ENCODE measurements at places on chromosomes 7 and 10.

- DNase-seq, result no peak
Observed at GRCh38 chr10:29332061-29332760, 43.3 kb downstream of the LYZL1 start.

- DNase-seq, result no peak
Observed at GRCh38 chr7:122637784-122638183, 61.1 kb downstream of the RNF133 start.

- no peak for DNase-seq
Observed at GRCh38 chr7:42967391-42967790, 35.2 kb downstream of the MRPL32 start.

GRCh38 chr10:6337382-6337781 is 134.7 kb downstream of the PFKFB3 start:
- DNase-seq, result no peak

GRCh38 chr7:134721171-134721570 is 58.3 kb upstream of the CALD1 start:
- DNase-seq, result no peak

Data from activated effector memory CD4-positive, alpha-beta T cell treated with Interleukin-2 at 50 U/mL for 16 hours (primary cell).